ENCODE measurements at places on chromosomes 6 and 20. TPM values are rescaled to one million over a fixed set of nuclear protein-coding genes. Genes with fewer than 3 reads are reported as not detected.

CTCFL gene
- total RNA-seq: not detected

TAGAP gene
- not detected for total RNA-seq

RIMS4 gene
- under 0.01 TPM for total RNA-seq

KIF25 gene
- 0.26 TPM for total RNA-seq

EFCAB8 gene
- total RNA-seq: under 0.01 TPM

OXT gene
- not detected for total RNA-seq

BPIFB4 gene
- not detected for total RNA-seq

LPA gene
- total RNA-seq: not detected

CDH4 gene
- total RNA-seq: 4.8 TPM

PLTP gene
- 132 TPM for total RNA-seq

AGER gene
- 0.50 TPM for total RNA-seq

BNIP5 gene
- not detected for total RNA-seq

BTN3A1 gene
- 36.5 TPM for total RNA-seq

Measured in fibroblast of lung (primary cell).